ENCODE measurements at places on chromosomes 11 and 22.

GRCh38 chr11:124724979-124725718 is 14.6 kb upstream of the NRGN start:
- no peak overlapping the region for H3K4me3 ChIP-seq
- peaks cover 43% of the 10 kb centered on the region for H3K27me3 ChIP-seq
- H3K4me1 ChIP-seq: no peaks in the 10 kb centered on the region
- H3K36me3 ChIP-seq: no peaks in the 10 kb centered on the region
- DNase-seq: no peak

DNA sequence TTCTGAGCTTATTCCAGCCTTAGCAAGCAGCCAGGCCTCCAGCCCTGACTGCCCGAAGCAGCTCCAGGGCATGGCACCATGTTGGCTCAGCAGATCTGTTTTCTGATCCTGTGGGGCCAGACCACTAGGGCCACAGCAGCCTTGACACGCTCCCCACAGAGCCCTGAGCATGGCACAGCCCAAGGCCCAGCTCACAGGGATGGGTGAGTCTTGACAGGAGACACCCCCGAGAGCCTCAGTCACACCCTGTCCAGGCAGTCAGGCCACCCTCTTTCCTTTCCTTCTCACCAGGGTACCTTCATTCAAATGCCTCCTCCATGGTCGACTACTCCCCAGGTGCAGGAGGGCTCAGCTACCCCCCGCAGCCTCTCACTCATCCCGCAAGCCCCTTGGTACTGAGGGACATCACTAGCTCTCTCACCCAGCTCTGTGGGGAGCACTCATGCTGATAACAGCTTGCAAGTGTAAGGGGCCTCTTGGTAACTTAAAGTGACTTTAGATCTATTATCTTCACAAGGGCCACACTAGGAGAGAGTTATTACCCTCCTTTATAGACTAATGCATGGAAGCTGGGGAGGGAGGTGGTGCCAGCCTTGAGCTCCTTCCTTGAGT is 3.9 kb upstream of the CDC42BPG start:
- no peaks in the 10 kb centered on the region for H3K27me3 ChIP-seq
- peaks cover 67% of the 10 kb centered on the region for H3K4me1 ChIP-seq
- no peak overlapping the region for H3K4me3 ChIP-seq
- peaks cover 16% of the 10 kb centered on the region for H3K36me3 ChIP-seq

- H3K4me3 ChIP-seq: no peak overlapping the region
- H3K27ac ChIP-seq: no peak overlapping the region
- peaks cover 13% of the 10 kb centered on the region for H3K27me3 ChIP-seq
Measured at GRCh38 chr11:122440811-122441665, 214.5 kb upstream of the UBASH3B start.

GRCh38 chr22:33697640-33698039 is 222.6 kb downstream of the LARGE1 start:
- no peaks in the 10 kb centered on the region for H3K27me3 ChIP-seq
- H3K4me3 ChIP-seq: no peak overlapping the region
- H3K4me1 ChIP-seq: no peaks in the 10 kb centered on the region
- no peaks in the 10 kb centered on the region for H3K36me3 ChIP-seq

DNA sequence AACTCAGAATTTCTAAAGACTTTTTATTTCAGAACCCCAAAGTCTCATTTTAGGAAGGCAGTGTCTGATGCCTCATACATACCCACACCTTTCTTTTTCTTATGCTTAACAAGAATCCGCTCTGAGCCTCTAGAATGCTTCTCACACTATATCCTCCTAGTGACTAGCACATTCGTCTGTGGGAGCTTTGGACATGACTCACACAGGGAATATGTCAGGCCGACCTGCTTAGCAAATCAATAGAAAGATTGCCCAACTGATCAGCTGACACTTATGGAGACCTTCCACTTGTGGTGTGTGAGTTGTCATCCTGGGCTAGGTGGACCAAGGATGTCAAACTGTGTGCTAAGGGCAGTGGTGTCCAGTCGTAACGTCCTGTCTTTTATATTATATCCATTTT is 129.9 kb upstream of the TTC12 start:
- H3K27me3 ChIP-seq: peaks cover 11% of the 10 kb centered on the region
- no peak overlapping the region for H3K27ac ChIP-seq

DNA sequence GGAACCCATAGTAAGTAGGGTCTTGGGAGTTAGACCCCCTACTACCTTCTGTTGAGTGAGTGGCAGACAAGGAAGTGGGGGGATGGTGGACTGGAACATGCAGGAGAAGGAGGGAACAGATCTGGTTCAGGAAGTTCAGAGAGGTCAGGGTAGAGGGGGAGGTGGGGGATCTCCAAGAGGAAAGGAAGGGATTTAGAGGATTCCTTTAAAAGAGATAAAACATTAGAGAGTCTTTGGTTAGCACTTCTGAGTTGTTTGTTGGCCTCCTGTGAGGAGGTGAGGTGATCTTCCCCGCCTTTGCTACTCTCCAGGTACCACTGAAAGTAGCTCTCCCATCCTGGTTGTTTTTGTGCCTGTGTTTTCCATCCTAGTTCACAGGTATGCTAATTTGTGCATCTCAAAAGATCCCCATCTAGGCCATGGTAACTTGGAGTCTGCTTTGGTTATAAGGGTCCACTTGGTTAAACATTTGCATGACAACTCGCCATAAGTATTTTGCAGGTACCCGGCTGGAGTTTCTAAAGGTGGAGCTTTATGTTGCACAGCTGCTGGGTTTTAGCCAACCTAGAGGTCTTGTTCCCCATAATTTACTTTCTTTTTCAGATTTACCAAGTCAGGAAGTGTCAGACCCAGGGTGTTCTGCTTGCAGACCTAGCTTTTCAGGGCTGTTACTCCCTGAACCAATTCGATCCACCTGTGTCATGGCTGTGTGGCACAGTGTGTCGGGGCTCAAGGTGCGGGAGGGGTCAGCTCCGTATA is 79.3 kb upstream of the SORL1 start:
- H3K27ac ChIP-seq: peak overlapping the region; percentile 81
- H3K36me3 ChIP-seq: peaks cover 10% of the 10 kb centered on the region
- peaks cover 58% of the 10 kb centered on the region for H3K4me1 ChIP-seq
- H3K4me3 ChIP-seq: no peak overlapping the region
- DNase-seq: peak; percentile 12

DNA sequence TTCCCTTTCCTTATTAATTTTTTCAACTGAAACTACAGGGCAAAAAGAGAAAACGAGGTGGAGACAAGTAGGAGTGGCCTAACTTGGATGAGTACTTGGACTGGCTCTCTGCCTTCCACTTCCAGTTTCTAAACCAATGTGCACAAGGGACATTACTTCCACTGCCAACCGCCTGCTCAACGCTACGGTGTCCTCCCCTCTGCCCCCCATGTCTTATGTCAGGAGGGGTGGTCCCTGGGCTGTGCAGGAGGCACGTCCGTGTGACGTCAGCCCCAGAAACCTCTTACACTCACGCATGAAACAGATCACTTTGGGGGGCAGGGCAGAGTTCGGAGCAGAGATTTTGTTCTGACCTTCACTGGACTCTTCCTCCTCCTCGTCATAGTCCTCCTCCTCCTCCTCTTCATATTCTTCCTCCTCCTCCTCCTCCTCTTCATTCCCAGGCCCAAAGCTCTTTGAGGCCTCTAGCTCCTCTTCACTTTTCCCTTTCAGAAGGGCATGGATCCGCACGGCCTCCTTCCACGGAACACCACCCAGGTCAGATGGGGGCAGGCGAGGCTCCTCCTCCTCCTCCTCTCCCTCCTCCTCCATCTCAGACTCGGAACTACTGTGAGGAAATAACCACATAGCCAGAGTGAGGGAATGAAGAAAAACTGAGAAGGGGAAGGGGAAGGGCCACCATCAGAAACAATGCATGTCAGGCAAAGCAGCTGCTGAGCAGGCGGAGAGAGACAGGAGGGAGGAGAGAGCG is 57.4 kb upstream of the BID start:
- peaks cover 9% of the 10 kb centered on the region for H3K4me1 ChIP-seq
- no peaks in the 10 kb centered on the region for H3K36me3 ChIP-seq
- no peak overlapping the region for H3K4me3 ChIP-seq
- DNase-seq: no peak
- H3K27ac ChIP-seq: no peak overlapping the region
- no peaks in the 10 kb centered on the region for H3K27me3 ChIP-seq

- DNase-seq: no peak
- no peak overlapping the region for H3K27ac ChIP-seq
- peaks cover 23% of the 10 kb centered on the region for H3K4me1 ChIP-seq
- H3K36me3 ChIP-seq: peaks cover 4% of the 10 kb centered on the region
Measured at GRCh38 chr11:111946499-111946898, 9.4 kb downstream of the DIXDC1 start.

GRCh38 chr11:71988050-71988449 is 10.7 kb upstream of the IL18BP start:
- H3K27ac ChIP-seq: no peak overlapping the region
- H3K27me3 ChIP-seq: no peaks in the 10 kb centered on the region
- H3K4me1 ChIP-seq: peaks cover 8% of the 10 kb centered on the region
- peaks cover 10% of the 10 kb centered on the region for H3K36me3 ChIP-seq

DNA sequence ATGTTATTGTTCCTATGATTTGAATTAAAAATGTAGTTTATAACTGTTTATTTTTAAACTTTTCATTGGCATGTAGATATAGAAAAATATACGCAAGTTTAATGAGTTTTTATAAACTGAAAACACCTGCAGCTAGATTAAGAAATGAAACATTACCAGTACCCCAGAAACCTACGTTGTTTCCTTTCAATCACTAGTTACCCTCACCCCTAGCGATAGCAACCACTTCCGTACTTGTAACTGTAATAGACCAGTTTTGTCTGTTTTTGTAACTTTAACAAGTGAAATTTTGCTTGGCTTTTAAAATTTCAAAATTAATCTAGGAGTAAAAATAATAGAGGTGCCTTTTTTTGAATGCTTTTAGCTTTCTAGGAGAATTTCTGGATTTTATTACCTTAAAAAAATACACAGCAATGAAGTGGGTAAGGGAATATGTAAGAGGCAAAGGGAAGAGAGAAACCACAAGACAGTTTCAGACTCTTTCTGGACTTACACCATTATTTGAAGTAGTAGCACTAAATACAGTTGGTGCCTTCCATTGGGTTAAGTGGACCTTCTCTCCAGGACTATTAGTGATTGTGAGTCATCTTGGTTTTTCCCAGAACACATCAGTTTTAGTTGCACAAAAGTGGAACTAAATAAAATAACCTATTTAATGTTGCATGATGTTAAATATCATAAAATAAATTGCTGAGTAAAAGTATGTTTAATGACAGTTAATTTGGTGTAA is 18.7 kb upstream of the NAT10 start:
- H3K27me3 ChIP-seq: no peaks in the 10 kb centered on the region
- H3K4me3 ChIP-seq: peak overlapping the region; percentile 32
- DNase-seq: no peak
- H3K36me3 ChIP-seq: peaks cover 64% of the 10 kb centered on the region

DNA sequence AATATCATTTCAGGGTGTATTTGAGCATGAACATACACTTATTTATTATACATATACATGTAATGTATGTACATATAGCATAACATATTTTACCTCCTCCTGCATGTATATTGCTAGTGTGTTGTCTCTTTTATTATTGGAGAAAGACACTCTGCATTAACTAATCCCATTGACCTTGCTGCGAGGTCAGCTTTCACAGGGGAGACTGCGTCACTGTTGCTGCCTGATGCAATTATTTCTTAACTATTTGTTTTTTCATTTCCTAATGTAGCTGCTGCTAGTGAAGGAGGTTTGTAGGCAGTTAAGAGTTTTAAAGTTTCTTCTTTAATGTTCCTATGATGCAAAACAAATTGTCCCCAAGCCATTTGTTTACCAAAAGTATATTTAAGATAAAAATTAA is 185.4 kb upstream of the CNTN5 start:
- no peak for DNase-seq
- no peaks in the 10 kb centered on the region for H3K4me1 ChIP-seq
- H3K27ac ChIP-seq: no peak overlapping the region
- H3K27me3 ChIP-seq: no peaks in the 10 kb centered on the region
- no peak overlapping the region for H3K4me3 ChIP-seq
- H3K36me3 ChIP-seq: no peaks in the 10 kb centered on the region

- H3K4me3 ChIP-seq: no peak overlapping the region
- no peak overlapping the region for H3K27ac ChIP-seq
- H3K4me1 ChIP-seq: no peaks in the 10 kb centered on the region
- no peak for DNase-seq
- no peaks in the 10 kb centered on the region for H3K36me3 ChIP-seq
Measured at GRCh38 chr11:133206313-133207005, 325.8 kb downstream of the OPCML start.

DNA sequence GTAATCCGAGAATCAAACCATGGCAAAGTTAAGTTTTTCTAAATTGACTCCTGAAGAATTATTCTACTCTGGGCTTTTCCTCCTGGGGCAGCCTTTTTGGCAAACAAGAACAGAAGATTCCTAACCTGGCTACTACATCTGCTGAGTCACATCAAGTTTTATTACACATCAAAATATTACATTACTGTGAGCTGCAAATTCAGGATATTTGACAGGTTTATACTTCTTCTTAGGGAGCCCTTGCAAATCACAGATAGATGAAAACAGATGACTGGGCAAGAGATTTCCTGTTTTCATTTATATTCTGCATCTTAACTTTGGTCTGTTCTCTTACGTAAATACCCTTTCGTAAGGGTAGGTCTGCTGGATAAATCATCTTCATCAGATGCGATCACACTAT is 23.6 kb downstream of the XRRA1 start:
- H3K4me1 ChIP-seq: peaks cover 21% of the 10 kb centered on the region
- no peak for DNase-seq
- H3K27me3 ChIP-seq: no peaks in the 10 kb centered on the region

DNA sequence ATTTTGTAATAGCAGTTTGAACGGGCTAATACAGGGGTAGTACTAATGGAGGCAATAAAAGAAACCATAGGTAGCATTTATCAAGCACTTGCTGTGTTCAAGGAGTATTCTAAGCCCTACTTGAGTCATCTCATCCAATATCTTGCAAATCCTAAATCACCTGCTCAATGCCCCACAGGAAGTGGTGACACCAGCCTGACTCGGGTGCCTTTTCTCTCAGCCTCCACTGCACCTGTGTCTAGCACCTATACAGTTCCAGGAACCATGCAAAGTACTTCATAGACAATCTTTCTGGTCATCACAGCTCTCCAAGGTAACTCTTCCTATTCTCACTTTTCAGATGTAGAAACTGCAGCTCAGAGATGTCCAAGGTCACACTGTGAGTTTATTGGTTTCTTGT is 98.0 kb downstream of the PRR5L start:
- no peak for DNase-seq
- H3K27me3 ChIP-seq: peaks cover 9% of the 10 kb centered on the region
- H3K36me3 ChIP-seq: no peaks in the 10 kb centered on the region
- peaks cover 38% of the 10 kb centered on the region for H3K4me1 ChIP-seq

- DNase-seq: no peak
- no peak overlapping the region for H3K4me3 ChIP-seq
- H3K27ac ChIP-seq: no peak overlapping the region
- H3K4me1 ChIP-seq: no peaks in the 10 kb centered on the region
Measured at GRCh38 chr11:102932678-102933077, 22.9 kb downstream of the MMP13 start.

DNA sequence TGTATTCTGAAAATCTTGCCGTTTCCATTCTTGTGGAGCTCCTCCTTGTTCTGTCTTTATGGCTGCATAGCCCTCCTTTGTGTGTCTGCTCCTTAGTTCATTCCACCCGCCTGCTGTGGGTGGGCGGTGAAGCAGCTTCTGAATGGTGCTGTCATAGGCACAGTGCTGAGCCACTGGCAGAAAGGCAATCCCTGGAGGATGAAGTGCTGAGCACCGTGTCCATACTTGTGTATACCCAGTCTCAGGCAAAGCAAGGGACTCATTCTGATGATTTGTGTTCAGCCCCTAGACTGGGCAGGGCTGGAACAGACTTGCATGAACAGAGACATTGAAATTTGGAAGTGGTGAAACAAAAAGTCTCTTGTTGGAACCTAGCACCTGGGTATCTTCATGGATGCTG is 134.9 kb downstream of the MYO18B start:
- H3K4me3 ChIP-seq: no peak overlapping the region
- H3K27ac ChIP-seq: no peak overlapping the region
- H3K36me3 ChIP-seq: no peaks in the 10 kb centered on the region
- no peaks in the 10 kb centered on the region for H3K4me1 ChIP-seq
